Activated naive CD8-positive, alpha-beta T cell treated with anti-CD3 and anti-CD28 coated beads for 36 hours (primary cell): ENCODE measurements at places on chromosomes 6 and 20. TPM values are rescaled to one million over a fixed set of nuclear protein-coding genes. Genes with fewer than 3 reads are reported as not detected.

GRCh38 chr20:20143646-20144045 lies 91.3 kb downstream of the CFAP61 start:
- DNase-seq: no peak
- no peaks in the 10 kb centered on the region for H3K4me1 ChIP-seq
- H3K27ac ChIP-seq: no peak overlapping the region
- no peaks in the 10 kb centered on the region for H3K36me3 ChIP-seq

GRCh38 chr6:144689503-144690040 lies 404.4 kb downstream of the UTRN start:
- no peak overlapping the region for H3K4me3 ChIP-seq
- H3K27me3 ChIP-seq: no peaks in the 10 kb centered on the region
- DNase-seq: no peak
- peaks cover 61% of the 10 kb centered on the region for H3K36me3 ChIP-seq

DNA sequence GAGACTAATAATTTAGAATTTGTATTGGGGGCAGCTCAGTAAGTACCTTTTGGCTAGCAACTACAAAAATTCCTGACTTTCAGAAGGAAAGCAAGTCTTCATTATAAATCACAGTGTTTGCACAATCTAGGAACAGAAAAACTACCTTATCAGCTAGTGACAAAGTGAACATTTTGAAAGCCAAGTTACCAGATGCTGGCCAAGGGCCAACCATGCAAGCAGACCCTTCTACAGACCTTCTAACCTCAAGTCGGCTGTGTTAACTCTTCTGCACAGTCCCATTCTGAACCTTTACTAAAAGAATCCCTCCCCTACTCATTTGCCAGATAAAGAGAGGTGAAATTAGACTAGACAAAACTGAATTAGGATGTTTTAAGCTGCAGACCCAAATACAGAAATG lies 341.9 kb downstream of the COL12A1 start:
- no peak overlapping the region for H3K4me3 ChIP-seq
- H3K4me1 ChIP-seq: no peaks in the 10 kb centered on the region
- H3K27ac ChIP-seq: no peak overlapping the region
- no peak for DNase-seq

- H3K36me3 ChIP-seq: no peaks in the 10 kb centered on the region
- H3K4me3 ChIP-seq: no peak overlapping the region
- H3K4me1 ChIP-seq: peaks cover 2% of the 10 kb centered on the region
- peak; percentile 3 for DNase-seq
- no peaks in the 10 kb centered on the region for H3K27me3 ChIP-seq
- H3K27ac ChIP-seq: no peak overlapping the region
Observed at GRCh38 chr6:111210194-111210728, 123.0 kb downstream of the SLC16A10 start.

DNA sequence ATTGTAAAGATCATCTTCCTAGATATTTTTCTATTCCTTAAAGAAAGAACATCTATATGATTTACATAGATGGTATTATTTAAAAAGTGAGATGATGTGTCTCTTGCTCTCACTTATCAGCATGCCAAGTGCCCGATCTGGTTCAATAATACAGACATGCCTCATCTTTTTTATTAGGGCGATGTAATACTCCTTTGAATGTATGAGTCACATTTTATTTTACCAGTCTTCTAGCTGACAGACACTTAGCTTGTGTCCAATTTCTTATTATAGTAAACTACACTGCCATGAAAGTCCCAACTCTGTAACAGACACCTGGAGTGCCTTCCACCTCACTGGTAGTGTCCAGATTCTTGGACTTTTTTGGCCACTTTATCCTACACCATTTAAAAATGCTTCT lies 586.6 kb upstream of the BTBD3 start:
- no peak overlapping the region for H3K27ac ChIP-seq
- H3K36me3 ChIP-seq: no peaks in the 10 kb centered on the region
- H3K4me1 ChIP-seq: no peaks in the 10 kb centered on the region
- no peak for DNase-seq
- H3K4me3 ChIP-seq: no peak overlapping the region

GRCh38 chr6:169825558-169826225 lies 74.3 kb downstream of the ERMARD start:
- H3K27ac ChIP-seq: no peak overlapping the region
- H3K4me1 ChIP-seq: no peaks in the 10 kb centered on the region
- H3K4me3 ChIP-seq: no peak overlapping the region
- H3K36me3 ChIP-seq: no peaks in the 10 kb centered on the region

DNA sequence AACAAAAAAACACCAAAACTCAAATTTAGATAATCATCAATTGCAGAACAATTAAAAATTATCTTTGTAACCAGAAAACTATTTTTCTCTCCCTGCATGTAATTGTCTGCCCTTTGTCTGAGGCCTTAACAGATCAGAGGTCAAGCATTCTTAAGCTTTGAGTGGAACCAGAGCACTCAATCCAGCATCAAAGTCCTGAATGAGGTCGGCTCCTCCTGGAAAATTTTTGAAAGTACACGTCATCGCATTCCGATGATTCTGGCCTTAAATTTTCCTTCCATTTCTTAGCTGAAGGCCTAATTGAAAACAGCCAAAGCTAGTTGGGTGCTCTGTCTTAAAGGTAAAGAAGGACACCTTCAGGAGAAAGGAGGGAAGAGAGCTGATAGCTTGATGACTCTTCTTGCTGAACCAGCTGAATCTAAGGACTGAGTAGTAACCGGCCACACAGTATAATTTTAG lies 510.2 kb upstream of the SULF2 start:
- H3K27ac ChIP-seq: no peak overlapping the region
- H3K4me1 ChIP-seq: no peaks in the 10 kb centered on the region
- H3K4me3 ChIP-seq: no peak overlapping the region

GRCh38 chr6:41073968-41074691 lies 1.4 kb downstream of the NFYA start:
- H3K27me3 ChIP-seq: no peaks in the 10 kb centered on the region
- peaks cover 53% of the 10 kb centered on the region for H3K4me1 ChIP-seq
- peak overlapping the region; percentile 94 for H3K4me3 ChIP-seq
- no peak for DNase-seq

DNA sequence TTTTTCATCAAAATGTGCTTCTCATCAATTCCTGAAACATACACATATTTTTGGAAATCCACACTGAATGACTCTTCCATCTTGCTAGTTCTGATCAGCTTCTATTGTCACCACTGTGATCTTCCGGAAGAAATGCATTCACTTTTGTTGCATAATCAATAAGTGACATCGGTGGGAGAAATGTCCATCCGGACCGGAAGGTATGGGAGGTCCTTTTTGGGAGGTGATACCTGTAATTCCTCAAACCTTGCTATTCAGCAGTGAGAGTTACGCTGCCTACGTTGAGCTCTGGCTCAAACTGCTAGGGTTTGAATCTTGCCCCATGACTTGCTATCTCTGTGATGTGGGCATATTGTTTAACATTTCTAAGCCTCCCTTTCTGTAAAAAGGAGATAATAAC lies 16.6 kb upstream of the TFB1M start:
- DNase-seq: no peak
- H3K27ac ChIP-seq: no peak overlapping the region
- H3K36me3 ChIP-seq: peaks cover 10% of the 10 kb centered on the region

Gene MSH5
- total RNA-seq: 48.1 TPM

Gene PRDM1
- total RNA-seq: 13.4 TPM

Gene COL19A1
- 0.47 TPM for total RNA-seq
